ENCODE measurements at places on chromosomes 6 and 20.

GRCh38 chr6:76703285-76703684 lies 630.8 kb upstream of the IMPG1 start:
- no peak for DNase-seq

DNA sequence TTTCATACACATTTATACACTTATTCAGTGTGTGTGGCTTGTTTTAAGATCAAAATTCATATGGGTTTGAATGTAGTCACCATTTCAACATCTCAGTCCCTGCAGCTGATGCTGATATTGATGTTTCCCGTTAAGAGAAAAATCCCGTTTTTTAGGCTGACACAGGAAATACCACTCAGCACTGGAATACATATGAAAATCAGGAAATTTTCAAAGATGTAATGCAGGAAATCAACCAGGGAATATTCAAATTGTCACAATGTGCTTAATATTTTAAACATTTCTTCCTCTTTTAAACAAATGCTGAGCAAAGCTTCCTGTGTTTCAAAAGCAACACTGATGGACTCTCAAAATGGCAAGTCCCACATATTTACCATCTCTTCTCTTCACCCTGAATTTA lies 94.5 kb upstream of the MARCKS start:
- DNase-seq = no peak

DNA sequence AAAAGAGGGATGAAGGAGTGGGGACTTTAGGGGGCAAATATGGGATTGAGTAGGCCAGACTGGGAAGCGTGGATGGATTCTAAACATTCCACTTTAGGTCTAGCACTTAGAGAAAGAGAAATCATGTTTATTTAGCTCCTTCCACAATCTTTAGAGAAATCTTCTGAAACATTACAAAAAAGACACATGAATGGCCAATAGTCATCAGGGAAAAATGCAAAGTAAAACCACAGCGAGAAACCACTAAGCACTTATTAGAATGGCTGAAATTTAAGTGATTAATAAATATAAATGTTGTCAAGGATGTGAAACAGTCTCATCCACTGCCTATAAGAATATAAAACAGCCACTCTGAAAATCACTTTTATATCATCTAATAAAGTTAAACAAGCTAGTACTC lies 46.9 kb downstream of the HLA-A start:
- DNase-seq = no peak

DNA sequence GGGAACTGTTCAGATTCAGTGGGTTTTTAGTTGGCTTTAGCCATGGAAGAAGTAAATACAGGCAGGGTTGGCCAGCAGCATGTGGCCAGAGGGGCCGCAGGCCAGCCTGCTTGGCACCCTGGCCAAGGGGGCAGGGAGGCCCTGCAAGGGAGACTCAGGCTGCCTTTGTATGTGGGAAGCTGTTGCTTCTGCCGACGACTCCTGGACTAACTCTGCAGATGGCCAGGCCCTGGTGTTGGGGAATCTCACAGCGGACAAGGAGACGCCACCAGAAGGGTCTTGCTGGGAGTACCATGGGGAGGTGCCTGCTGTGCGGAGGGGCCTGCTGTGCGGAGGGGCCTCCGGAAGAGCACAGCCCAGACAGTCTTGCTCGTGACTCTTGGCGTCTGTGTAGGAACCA lies 25.2 kb downstream of the PYGB start:
- DNase-seq = no peak

DNA sequence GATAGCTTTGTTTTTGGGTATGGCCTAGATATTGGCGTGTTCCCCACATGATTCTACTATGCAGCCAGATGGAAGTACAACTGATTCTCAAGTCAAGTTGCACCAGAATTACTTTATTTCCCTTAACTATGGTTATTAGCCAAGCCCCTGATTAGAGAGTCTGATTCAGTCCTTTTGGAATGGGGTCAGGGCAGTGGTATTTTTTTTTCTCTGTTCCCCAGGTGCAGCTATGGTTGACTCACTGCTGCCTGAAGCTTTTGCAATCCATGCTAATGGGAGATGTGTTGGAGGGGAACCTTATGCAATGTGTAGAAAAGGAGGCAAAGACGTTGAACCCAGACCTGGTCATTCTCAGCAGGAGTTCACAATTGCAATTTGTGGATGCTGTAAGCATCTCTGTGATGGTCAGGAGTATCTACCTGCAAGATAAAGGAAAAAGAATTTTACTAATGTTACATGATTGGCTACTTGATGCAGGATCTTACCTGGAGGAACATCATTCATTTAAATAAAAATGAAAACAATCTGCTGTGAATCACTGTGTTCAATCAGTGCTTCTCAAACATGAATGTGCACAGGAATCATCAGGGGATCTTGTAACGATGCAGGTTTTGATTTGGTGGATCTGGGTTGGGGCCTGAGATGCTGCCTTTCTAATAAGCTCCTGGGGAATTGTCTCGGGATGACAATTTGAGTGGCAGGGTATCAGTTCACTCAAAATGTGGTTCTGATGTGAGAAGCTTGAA lies 49.4 kb downstream of the PFDN4 start:
- no peak for DNase-seq
